ENCODE measurements at places on chromosomes 2 and 18.

DNA sequence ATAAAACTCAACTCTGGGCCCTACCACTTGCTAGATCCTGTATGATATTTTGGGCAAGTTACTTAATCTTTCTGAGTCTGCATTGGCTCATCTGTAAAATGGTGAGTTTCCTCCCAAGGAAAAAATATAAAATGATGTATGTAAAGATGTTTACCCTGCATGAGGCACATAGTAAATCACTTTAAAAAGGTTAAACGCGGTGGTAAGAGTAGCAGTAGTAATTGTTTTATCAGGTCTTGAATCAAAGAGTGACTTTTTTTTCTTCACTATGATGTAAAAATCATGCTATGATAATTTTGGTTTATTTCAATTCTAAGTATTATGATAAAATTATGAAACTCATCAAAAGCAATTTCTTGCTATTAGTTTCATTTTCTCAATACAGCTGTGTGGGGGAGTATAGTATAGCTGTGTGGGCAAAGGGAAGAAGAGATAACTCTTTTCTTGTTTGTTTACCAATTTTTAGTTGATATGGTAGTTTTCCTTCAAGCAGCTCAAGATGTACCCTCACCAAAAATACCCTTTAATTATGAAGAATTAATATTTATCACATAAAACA lies 10.7 kb downstream of the ARHGAP15 start:
- DNase-seq = no peak

GRCh38 chr2:138846216-138846821 lies 66.1 kb upstream of the NXPH2 start:
- no peak for DNase-seq

DNA sequence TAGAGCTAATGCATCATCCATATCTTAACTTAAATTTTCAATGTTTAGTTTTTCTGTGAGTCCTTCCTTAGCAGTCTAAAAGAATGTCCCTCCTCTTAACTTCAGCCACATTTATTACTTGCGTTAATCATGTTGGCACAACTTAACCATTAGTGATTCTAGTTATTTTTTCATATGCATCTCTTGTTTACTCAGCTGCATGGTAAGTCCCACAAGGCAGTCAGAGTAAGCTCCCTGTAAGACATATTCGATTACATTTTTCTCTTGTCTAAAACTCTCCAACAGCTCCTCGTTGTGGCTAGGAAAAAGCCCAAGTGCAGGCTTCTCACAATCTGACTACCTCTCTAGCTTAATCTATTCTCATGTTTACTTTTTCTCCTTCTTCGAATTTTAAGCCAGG lies 2045.3 kb upstream of the PIK3C3 start:
- DNase-seq = no peak

DNA sequence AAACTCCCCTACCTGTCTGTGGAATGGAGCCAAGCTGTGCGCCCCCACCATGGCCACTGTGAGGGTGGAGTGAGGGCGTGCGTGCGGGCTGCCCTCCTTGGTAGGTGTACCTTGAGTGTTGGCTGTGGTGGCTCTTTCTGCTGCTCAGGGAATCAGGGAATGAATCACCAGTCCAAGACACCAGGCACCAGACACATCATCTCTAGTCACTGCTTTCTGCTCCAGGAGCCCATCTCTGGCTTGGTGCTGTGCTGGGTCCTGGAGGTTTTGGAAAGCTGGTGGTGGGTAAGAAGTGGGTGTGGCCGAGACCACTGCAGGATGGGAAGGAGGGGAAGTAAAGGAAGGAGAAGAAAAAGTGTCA lies 209.9 kb downstream of the SEPTIN10 start:
- peak; percentile 18 for DNase-seq

GRCh38 chr2:33437297-33437696 lies 39.2 kb upstream of the RASGRP3 start:
- DNase-seq = no peak

DNA sequence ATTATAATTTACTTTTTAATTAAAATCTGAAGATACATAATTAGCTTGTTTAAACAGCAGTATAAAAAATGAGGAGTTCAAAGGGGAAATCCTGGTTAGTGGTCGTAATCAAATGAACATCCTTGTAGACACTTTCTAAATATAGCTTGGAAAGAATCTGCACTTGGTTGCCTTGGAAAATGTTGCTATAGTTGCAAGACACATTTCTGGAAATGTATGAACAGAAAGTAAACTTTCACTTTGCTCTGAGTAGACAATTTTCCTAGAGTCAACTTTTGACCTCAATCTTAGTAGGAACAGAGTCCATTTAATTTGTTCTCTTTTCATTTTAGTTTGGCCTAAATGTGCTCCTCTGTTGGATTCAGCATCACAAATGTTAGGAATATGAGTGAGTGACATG lies 38.3 kb downstream of the GCA start:
- no peak for DNase-seq

- DNase-seq = no peak
Observed at GRCh38 chr2:105952131-105952530, 207.4 kb downstream of the NCK2 start.

Measured in stimulated activated CD8-positive, alpha-beta memory T cell treated with anti-CD3 and anti-CD28 coated beads, Interleukin-7, amount 100 ng/mL, for 48 hours (primary cell).